ENCODE measurements at places on chromosomes 5 and 9. TPM values are rescaled to one million over a fixed set of nuclear protein-coding genes. Genes with fewer than 3 reads are reported as not detected.

GRCh38 chr9:91192381-91193086 is 169.2 kb downstream of the AUH start:
- no peak for ATAC-seq

DNA sequence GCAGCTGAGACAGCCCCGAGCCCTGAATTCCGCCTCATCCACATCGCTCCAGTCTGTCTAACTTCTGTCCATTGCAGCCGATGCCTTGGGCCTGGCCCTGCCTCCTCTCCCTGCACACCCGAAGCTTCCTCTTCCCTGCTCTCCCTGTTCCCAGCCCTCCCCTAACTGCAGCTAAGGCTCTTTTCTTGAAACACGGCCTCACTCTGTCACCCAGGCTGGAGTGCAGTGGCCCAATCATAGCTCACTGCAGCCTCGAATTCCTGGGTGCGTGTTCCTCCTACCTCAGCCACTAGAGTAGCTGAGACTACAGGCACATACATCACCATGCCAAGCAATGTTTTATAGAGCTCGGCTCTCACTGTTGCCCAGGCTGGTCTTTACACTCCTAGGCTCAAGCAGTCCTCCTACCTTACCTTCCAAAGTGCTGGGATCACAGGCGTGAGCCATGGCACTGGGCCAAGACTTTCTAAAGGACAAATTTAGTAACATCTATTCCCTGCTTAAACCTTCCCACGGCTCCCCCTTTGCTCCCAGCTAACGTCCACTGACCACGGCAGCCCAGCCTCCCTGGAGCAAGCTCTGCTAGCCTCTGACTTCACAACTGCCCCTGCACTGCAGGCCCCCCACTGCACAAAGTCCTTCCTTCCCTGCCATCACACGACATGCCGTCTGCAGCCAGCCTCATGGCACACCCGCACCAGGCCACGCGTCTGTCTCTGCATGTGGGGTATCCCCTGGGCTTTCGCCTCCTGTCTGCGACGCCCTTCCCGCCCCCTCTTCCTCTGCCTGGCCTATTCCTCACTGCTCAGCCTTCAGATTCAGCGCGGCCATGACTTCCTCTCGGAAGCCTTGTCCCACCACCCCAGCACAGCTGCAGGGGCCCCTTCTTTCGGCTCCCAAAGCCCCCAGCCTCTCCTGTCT is 28.6 kb downstream of the LAMC3 start:
- no peak for ATAC-seq

DNA sequence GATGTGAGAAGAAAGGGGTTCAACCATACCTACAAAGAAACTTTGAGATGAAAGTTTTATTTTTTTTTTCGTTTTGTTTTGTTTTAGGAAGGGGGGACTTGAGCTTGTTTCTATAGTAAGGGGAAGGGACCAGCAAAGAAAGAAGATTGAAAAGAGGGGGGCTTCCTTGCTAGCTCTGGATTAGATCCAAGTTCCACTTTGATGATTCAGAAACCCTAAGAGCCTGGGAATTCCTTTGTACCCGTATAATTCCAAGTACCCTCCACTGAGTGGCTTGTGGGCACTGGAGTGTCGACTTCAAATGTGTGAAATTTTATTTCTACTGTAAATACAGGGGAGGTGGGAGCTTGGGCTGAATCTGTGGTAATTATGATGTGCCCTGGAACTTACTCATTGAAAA is 10.9 kb downstream of the MAMDC2 start:
- ATAC-seq: no peak

- no peak for ATAC-seq
Observed at GRCh38 chr5:3103262-3103811, 351.9 kb upstream of the IRX2 start.

- ATAC-seq: no peak
Observed at GRCh38 chr9:124118894-124119293, 107.3 kb downstream of the LHX2 start.

- ATAC-seq: no peak
Observed at GRCh38 chr9:123131258-123131657, 97.8 kb downstream of the GPR21 start.

Gene HABP4
- 1.2 TPM for total RNA-seq

Gene IFNK
- not detected for total RNA-seq

Gene PCDHB14
- total RNA-seq: 2.0 TPM

Gene SH3RF2
- total RNA-seq: 49.8 TPM

Gene POU5F2
- total RNA-seq: 0.80 TPM

Gene TMEM252
- total RNA-seq: not detected
